ENCODE measurements at places on chromosomes 5 and 9.
A peak's percentile ranks its signal among the peaks of the same experiment; 100 is the strongest.

DNA sequence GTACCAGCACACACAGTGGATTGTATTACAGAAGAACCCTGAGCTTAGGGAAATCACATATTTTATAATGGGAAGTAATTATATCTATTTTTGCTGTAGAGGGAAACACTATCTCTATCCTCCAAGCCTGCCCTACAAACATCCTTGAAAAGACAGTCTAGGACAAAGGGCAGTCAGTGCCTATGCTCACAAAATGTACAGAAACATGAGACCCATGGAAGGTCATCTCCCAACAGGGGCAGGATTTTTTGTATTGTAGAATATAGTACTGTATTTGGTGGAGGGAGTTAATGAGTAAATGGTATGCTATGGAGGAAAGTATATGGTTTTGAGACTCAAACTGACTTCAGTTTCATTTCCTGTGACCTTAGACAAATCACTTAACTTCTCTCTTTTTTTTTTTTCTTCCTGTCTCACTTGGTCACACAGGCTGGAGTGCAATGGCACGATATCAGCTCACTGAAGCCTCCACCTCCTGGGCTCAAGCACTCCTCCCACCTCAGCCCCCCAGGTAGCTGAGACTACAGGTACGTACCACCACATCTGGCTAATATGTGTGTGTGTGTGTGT lies 5.8 kb upstream of the RAB14 start:
- DNase-seq, result no peak

GRCh38 chr5:127867022-127867783 lies 164.0 kb downstream of the CCDC192 start:
- DNase-seq, result no peak

GRCh38 chr9:123631862-123632261 lies 275.9 kb downstream of the CRB2 start:
- DNase-seq, result no peak

DNA sequence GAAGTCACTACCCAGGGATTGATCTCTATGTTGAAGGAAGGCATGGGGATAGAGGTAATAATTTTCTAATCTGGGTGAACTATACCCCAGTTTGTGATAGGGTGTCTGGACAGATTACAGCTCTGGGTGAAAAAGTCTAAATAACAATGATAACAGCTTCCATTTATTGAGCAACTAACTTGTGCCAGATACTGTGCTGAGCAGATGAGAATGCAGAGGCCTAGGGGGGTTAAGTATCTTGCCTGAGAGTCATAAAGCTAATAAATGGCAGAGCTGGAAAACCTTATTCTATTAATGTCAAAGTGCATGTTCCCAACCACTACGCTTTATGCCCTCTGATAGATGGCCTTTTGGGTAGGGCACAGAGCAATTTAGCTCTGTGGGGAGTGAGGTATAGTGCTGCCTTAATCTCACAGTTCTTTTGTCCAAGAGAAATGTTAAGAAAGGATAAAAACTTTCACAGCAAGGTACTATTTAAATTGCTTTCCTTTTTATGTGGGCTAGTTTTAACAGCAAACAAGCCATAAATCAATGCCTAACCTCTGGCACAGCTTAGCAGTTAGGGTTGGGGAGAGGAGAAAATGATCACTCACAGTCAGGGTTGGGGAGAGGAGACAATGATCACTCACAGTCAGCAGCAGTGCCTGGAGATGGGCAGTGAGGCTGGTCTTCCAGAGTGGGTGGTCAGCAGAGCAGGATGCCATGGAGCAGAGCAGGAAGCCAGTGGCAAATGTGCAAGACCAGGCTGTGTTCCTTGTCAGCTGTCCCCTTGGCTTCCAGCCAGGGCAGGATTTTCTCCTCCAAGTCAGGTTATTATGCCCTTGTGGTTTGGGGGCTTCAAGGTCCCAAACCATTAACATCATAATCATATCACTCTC lies 187.0 kb downstream of the CARTPT start:
- DNase-seq, result no peak

- DNase-seq, result no peak
Measured at GRCh38 chr5:32067774-32068470, 106.2 kb downstream of the GOLPH3 start.

DNA sequence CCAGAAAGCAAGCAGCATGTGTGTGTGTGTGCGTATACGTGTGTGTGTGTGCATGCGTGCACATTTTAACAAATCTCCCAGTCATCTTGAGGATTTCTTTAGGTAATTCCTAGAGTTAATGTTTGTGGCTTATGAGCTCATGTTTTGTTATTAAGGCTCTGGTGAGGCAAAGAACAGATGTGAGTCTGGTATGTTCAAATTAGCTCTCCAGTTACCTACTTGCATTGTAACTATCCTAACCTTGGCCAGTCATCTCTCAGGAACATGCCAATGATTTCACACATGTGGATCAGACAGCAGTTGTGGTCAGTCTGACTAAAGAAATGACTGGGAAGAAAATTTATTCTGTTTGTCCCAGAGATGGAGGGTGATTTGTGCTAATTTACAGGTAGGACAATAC lies 163.1 kb downstream of the IZUMO3 start:
- DNase-seq, result no peak

- peak; percentile 43 for DNase-seq
Measured at GRCh38 chr5:123512611-123513461, 859 bp downstream of the CSNK1G3 start.

GRCh38 chr5:75885321-75885720 lies 168.1 kb upstream of the POC5 start:
- no peak for DNase-seq

DNA sequence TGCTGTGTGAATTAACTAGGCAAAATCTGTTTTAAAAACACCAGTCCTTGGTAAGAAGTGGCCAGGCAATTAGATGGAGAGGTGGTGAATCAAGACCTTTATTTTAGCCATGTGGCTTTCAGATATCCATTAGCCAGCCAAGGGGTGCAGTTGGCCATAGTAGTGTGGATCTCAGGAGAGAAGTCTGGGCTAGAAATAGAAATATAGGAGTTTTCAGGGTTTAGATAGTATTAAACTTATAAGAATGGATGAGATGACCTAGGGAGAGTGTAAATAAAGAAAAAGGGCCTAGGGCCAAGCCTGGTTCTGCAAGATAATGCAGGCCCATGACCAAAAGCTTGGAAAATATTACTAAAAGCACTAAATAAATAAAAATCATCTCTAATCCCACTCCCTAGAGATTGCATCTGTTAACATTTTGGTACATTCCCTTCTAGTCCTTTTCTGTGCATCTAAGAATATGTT lies 40.3 kb upstream of the KIF2A start:
- DNase-seq, result no peak

- DNase-seq, result no peak
Measured at GRCh38 chr5:150246429-150246828, 43.1 kb downstream of the CAMK2A start.

DNA sequence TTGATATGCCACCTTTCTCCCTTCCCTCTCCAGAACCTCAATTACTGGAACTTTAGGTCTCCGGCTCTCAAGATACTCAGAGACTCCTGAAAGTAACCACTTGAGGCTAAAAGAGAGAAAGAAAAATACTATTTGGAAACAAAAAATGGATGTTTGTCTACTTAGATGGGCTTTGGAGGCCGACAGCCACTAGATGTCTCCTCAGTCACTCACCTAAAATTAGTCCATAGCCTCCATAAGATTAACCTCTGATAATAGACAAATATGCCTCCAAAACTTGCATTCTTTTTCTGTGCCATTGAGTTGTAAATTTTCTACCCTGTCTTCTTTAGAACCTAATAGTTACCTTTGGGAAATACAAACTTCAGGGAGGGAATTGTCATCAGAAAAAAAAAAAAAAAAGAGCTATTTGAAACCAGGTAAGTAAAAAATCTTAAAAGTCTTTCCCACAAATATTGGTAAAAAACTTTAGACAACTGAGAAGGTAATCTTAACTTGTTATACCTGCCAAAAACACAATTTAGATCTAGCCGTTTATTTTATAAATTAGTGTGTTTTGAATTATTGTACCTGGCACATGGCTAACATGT lies 11.2 kb upstream of the PCDH1 start:
- no peak for DNase-seq

GRCh38 chr9:20189871-20190270 lies 401.0 kb upstream of the SLC24A2 start:
- no peak for DNase-seq
